ENCODE measurements at places on chromosomes 2 and 18.

DNA sequence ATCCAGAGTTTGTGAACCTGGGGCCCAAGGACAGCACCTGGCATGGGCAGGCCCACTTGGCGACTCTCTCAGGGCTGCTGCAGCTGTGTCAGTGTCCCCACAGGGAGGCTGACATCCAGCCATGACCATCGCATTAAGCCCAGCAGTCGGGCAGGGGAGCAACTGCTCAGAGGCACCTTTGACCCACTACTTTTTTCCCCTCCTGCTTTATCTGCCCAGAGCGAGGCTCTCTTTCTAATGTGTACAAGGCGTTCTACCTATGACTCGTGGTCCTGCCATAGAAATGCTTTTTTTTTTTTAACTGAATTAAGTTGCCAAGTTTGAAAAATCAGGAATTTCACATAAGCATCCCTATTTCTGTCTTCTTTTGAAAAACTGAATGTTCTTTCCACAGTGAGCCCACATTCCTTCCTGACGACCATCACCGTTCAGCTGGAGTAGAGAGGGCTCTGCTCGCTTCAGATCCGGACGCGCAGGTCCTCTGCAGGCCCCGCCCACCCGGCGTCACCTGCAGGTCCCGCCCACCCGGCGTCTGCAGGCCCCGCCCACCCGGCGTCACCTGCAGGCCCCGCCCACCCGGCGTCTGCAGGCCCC is 403 bp upstream of the CLUL1 start:
- DNase-seq = peak; percentile 7

GRCh38 chr18:48023334-48024008 is 93.0 kb upstream of the SMAD2 start:
- peak; percentile 70 for DNase-seq

DNA sequence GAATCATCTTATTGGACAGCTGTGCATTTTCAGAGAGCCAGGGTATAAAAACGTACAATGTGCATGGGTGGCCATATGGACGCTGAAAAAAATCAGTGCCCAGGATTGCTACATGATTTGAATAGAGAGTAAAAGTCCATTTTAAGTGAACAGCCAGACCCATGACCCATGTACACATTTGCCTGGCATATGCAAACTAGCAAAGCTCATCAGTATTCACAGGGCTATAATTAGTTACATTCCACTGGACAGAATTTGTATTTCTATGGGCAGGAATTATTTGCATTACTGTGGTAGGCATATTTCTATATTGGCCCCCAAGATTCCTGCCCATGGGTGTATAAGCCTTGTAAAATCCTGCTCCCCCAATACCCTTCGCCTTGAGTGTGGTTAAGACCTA is 78.8 kb downstream of the PTH2R start:
- no peak for DNase-seq

DNA sequence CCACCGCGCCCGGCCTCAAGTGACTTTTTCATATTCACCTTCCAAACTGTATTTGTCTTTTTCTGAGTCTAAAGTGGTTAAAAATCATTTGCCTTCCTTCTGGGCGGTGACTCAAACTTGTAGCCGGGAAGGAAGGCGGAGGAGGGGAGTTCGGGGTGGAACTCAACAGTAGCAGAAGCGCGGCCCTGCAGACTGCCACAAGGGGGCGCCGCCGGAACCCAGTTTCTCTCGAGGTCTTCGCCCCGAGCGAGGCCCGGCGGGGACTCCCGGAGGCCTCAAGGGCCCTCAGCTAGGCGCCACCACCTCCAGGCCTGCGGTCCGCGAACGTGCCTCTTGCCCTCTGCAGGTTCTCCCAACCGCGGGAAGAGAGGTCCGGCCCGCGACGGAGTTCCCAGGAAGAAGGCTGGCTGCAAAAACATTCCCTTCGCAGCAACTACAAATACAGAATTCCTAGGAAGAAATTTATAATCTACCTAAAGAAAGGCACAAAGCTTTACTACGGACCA is 16.8 kb upstream of the ITM2C start:
- no peak for DNase-seq

- no peak for DNase-seq
Measured at GRCh38 chr2:232567721-232568120, 17.2 kb downstream of the EIF4E2 start.

GRCh38 chr18:75551071-75551470 is 123.6 kb upstream of the SMIM21 start:
- no peak for DNase-seq

DNA sequence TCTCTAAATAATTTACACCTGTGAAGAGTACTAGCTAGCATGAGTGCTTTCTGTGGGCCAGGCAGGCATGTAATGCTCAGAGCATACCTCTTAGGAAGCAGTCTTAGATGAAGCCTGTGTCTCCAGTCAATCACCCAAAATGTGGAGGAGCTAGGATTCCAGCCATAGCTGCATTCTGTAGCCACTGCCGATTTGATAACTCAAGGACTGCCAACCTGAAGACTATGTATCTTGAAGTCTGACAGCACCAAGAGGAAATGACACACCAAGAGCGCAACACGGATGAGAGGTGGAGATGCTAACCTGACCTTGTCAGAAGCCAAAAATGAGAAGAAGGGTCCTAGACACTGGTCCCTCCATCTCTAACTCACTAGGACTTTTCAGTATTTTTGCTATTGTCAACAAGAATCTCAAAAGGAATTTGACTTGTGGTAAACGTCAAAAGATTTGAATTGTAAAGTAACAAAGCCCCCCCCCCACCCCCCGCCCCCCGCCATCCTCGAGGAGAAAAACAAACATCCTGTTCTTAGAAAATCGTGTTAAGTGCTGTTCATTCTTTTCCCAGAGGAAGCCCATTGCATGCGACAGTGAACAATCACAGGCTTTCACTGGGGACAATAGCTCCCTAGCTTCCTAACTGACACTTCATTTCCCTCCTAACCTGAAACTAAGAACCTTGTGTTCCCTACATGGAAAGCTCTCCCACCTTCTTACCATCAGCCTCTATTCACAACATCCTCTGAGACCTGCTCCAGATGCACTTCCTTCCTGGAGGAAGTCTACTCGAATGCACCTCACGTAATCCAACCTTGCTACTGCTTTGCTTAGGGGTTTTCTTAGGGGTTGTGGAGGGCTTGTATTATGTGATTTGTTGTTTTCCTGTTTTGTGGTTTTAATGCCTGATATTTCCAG is 14.7 kb downstream of the CDC42EP3 start:
- peak; percentile 31 for DNase-seq

DNA sequence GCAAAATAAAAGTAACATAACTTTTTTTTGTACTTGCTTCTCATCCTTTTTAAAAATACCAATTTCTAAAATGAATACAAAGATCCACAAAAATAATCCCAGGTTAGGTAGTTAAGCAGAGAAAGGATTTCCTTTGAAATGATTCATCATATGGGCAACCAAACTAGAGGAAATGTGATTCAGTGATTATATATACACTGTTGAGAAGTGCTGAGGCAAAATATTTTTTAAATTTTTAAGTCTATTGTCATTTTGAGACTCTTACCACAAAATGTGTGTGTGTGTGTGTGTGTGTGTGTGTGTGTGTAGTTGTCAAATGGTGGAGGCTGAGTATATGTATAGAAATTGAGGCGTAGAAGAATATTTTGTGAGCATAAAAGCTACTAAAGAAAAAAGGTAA is 1075.3 kb downstream of the LRP1B start:
- no peak for DNase-seq

- DNase-seq = no peak
Measured at GRCh38 chr2:16625201-16625729, 40.4 kb downstream of the CYRIA start.

DNA sequence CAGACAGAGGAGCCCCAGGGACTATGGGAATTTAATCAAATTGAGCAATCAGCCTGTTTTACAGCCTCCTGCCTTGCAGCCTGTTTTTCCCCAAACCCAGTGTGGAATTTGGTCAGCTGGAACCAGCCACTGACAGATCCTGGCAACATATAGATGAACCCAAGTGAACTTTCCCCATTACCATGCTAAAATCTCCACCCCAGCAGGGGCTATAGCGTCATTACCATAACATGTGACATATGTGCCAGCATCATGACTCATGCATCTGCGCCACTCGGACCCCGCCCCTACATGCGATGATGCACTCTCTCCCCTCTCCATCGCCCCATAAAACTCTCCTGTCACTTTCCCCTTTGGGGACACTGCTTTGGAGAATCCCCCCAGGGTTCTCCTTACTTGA is 17.3 kb upstream of the FEZ2 start:
- DNase-seq = no peak

DNA sequence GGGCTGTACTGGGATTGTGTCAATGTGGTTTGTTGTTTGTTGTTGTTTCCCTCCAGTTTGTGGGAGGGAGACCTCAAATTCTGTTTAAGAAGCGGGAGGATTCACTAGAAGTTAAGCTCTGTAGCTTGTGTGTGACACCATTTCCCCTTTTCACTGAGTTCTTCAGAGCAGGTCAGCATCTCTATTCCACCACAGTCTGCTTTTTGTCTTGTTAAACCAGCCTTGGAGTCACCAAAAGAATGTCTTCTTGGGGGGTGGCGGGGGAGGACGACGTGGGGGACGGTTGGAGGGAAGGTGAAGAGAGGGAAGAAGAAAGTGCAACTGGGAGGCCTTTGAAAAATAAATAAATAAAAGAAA is 2.3 kb upstream of the BCL11A start:
- no peak for DNase-seq

DNA sequence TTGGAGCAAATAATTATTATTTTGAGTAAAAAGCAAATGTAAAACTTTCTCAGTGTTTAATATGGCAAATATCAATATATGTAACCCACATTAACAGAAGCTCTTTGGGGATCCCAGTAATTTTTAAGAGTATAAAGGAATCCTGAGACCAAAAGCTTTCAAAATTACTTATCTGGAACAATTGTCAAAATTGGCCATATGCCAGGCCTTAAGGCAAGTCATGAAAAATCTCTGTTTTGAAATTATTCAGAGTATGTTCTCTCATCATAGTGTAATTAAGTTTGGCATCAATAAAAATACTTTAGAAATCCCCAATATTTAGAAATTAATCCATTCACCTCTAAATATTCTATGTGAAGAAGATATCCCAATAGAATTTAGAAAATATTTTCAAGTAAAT is 225.3 kb upstream of the ARL4C start:
- DNase-seq = no peak

- DNase-seq = peak; percentile 85
Measured at GRCh38 chr2:207847807-207848544, 78.3 kb upstream of the FZD5 start.

GRCh38 chr18:10381516-10381915 is 72.9 kb upstream of the APCDD1 start:
- DNase-seq = no peak

DNA sequence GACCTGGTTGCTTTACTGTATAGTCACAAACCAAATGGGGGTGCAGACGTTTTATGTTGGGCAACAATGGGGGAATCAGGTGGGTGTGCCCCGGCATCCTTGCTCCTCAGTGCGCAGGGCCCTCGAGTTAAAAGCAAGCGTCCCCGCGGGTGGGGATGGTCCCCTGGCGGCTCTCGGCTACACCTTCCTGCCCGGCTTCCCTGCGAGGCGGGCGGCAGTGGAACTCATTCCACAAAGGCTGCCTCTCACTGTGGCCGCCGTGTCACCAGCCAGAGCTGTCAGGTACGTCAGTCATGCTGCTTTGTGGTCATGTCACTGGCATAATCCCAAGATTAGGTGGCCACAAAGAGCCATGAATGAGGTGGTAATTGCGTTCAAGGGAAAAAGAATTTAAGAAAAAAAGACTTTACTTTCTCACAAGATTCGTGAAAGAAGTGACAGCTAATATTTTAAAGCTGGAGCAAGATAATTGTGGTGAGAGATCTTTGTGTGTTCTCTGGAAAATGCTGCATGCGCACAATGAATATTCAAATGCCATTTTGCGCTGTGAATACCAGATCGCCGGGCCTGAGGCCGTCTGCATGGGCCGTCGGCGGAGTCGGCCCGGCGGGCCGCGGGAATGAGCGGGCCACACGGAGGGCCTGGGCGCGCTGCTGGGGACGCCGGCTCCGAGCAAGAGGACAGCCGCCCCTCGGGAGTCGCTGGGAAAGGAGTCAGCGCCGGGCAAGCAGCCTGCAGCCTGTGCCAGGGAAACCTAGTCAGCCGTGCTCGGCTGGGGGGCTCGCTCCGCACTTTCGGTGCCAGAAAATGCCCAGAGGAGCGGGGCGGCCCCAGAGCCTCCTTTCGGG is 82.3 kb upstream of the LDLRAD4 start:
- peak; percentile 11 for DNase-seq

DNA sequence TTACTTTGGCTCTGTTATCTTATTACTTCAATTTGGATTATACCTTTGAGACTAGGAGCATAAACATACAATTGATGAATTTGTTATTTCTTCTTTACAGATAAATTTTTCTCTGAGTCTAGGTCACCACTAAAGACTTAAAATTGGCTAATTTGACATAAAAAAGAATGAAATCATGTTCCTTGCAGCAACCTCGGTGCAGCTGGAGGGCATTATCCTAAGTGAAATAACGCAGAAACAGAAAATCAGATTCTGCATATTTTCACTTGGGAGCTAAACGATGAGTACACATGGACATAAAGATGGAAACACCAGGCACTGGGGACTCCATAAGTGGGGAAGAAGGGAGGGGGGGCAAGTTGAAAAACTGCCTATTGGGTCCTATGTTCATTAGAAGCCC is 172.8 kb upstream of the SESTD1 start:
- DNase-seq = no peak

GRCh38 chr2:222907790-222908441 is 47.1 kb downstream of the ACSL3 start:
- DNase-seq = no peak

GRCh38 chr2:46298522-46299353 is 1.5 kb downstream of the EPAS1 start:
- DNase-seq = peak; percentile 33

DNA sequence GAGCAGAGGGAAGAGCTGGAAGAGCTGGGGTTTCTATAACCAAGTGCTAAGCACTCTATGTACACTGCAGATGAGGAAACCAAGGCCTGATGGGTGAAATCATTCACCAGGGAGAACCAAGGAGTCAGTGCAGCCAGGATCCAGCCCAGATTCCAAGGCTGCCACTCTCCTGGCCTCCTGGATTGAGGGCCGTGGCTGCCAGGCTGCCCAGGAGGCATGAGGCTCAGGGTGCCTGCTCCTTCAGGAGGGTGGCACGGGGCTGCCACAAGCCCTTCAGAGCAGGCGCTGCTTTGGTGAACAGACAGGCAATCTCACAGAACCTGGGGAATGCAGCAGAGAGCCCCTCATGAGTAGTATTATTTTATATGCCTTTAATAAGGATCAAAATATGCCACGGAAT is 293.7 kb upstream of the HDAC4 start:
- DNase-seq = no peak

DNA sequence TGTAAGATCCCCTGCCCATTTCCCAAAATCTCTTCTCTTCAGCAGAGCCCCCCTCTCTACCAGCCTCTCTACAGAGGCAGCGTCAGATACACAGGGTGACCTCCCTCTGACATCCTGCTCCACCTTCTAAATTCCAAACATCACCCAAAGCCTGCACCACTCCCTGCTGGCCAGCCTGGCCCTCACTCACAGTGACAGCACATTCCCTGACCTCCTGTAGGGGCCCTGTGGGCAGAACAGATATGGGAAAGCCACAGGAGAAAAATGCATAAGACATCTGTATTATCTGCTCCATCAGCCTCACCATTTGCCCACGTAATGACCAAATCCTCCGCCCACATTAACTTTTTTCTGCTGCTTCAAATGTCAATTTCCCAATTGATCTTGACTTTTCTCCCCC is 40.6 kb downstream of the TRABD2A start:
- no peak for DNase-seq
